ENCODE measurements at places on chromosomes 2 and 18.
A peak's percentile ranks its signal among the peaks of the same experiment; 100 is the strongest.

- no peak for DNase-seq
Measured at GRCh38 chr2:8693157-8693821, 11.4 kb downstream of the ID2 start.

GRCh38 chr2:176931588-176932563 lies 280.7 kb upstream of the HNRNPA3 start:
- no peak for DNase-seq

GRCh38 chr2:184877909-184878308 lies 279.6 kb downstream of the ZNF804A start:
- no peak for DNase-seq

DNA sequence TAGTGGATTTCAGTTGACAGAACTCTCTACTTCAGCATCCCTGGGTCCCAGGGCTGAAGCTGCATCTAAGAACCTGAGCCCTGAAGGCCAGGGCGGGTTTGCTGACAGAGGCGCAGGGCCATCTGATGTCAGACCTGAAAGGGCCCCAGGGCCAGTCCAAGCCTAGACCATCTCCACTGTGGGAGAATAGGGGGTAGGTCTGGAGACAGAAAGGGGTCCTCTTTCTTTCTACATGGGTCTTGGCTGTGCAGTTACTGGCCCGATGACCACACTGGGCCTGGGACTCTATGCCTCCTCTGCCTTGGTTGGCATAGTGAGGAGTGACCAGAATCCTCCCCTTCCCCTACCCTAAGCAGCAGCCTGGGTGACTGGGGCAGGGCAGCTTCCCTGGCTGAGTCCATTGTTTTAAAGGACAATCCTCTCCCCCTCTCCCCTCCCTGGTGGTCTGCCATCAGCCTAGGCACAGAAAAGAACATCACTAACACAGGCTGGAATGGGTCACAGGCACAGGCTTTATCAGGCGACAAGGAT lies 34.5 kb downstream of the HS1BP3 start:
- no peak for DNase-seq

DNA sequence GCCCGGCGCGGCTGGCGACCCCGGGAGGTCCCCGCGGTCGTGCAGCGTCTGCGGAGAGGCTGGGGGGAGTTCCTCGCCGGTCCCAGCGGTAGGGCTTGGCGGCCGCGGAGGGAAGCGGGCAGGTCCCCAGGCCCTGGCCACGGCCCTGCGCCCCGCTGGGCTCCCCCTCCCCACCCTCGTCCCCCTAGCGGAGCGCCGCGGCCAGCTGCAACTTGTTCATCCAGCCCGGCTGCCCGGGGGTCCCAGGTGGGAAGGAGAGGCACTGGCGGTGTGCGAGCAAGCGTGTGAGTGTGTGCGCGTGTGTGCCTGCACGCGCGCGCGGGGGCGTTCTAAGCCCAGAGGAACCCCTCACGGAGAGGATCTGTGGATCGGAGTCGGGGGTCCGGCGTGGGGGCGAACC lies 1.3 kb downstream of the PTPRM start:
- DNase-seq: no peak

- no peak for DNase-seq
Measured at GRCh38 chr2:7660816-7661215, 743.6 kb downstream of the RNF144A start.

GRCh38 chr2:239220981-239221396 lies 179.8 kb downstream of the HDAC4 start:
- no peak for DNase-seq

DNA sequence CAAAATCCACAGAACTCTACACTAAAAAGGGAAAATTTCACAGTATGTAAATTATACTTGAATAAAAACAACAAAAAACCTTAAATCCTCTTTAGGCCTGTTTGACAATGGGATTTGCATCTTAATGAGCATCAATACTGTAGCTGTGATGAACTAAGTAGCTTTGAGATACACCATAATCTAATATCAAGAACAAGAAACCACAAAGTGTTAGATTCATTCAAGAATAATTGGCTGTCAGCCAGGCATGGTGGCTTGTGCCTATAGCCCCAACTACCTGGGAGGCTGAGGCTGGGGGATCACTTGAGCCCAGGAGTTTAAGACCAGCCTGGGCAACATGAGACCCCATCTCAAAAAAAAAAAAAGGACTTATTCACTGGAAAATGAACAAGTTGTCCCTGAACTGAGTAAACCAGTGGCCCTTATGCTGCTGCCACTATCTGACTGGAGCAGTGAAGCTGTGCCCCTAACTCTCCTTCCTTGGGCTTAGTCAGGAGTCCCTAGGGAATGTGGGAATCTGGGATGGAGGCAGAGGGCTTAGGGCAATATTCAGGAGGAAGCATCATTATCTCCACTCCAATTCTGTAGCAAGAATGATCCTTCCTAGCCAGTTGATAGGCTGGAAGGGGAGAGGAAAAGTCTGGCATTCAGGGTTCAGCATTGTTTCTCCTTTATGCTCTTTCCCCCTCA lies 88.5 kb downstream of the PRKCE start:
- no peak for DNase-seq

DNA sequence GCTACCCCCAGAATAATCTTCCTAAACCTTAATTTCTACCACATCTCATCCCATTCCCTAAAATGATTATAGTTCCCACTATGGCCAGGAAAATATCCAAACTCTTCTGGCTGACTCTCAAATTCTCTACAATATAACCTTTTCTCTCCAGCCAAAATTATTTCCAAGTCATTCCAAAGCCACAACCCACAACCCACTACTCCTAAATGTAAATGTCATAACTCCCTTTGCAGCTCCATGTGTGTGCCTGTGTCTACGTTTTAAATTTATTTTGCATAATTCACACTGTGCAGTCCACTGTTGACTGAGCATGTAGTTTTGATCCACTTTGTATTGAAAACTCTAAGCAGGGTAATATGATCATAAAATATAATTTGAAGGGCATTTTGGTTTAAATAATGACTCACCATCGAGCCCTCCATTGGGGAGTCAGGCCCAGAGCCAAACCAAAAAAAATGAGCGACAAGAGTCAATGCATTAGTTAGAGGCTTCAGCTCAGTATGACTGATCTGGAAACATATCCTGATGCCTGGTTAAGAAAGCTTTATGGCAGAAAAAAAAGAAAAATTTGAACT lies 171.0 kb downstream of the AFF3 start:
- no peak for DNase-seq

DNA sequence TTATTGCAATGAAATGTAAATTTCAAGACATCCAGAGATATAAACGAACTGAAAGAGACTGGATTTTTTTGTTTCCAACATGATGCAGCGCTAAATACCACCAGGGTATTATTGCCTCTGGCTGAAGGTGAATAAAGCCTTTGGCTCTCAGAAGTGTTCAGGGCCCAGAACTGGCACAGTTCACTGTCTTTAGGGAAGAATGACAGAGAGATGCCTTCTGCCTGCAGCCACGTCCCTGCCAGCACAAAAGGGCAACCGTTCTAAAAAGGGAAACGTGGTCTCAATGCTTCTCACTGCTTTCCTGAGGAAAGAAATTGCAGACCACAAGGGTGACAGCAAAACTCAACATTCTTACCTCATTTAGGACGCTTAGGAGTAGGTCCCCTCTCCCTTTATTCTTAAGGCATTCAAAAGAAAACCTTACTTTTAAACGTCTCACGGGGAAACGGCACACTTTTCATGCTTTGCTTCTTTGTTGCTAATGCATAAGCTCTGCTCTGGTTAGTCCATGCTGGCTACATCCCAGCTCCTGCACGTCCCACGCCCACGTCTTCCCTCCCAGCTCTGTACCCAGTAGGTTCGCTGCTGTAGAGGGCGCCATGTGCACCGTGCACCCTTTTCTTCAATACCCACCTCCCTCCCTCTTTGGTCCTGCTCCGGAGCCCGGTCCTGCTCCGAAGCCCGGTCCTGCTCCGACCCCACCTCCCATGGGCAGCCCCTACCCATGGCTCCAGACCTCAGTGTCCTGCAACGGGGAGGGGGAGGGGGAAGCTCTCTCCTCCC lies 171.0 kb downstream of the HRH4 start:
- no peak for DNase-seq

- DNase-seq: no peak
Measured at GRCh38 chr2:237371856-237372255, 42.1 kb downstream of the COL6A3 start.

GRCh38 chr2:85589982-85590791 lies 5.4 kb upstream of the RNF181 start:
- no peak for DNase-seq

GRCh38 chr18:7740821-7741220 lies 173.7 kb downstream of the PTPRM start:
- DNase-seq: no peak

- DNase-seq: no peak
Measured at GRCh38 chr2:19209575-19210341, 148.7 kb downstream of the OSR1 start.

GRCh38 chr2:45728458-45728942 lies 77.0 kb downstream of the PRKCE start:
- no peak for DNase-seq

- DNase-seq: no peak
Measured at GRCh38 chr18:78151948-78152725, 827.5 kb upstream of the SALL3 start.

DNA sequence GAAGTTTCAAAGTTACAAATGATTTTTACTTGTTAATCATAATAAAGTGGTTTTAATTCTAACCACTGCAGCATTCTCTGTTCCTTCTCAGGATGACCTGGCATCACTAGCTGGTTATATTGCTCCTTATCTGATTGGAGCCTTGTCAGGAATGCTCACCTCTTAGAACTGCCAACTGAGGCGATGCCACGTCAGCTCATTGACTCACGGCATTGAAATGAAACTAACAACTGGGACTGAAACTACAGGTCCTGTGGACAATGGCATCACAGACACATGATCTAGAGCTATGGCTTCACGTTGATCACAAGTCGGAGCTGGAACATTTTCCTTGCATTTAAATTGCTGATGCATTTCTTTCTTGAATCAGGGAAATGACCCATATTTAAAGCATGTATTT lies 54.9 kb upstream of the MAP2 start:
- DNase-seq: peak; percentile 96

- no peak for DNase-seq
Measured at GRCh38 chr2:153819501-153819900, 52.2 kb upstream of the GALNT13 start.

DNA sequence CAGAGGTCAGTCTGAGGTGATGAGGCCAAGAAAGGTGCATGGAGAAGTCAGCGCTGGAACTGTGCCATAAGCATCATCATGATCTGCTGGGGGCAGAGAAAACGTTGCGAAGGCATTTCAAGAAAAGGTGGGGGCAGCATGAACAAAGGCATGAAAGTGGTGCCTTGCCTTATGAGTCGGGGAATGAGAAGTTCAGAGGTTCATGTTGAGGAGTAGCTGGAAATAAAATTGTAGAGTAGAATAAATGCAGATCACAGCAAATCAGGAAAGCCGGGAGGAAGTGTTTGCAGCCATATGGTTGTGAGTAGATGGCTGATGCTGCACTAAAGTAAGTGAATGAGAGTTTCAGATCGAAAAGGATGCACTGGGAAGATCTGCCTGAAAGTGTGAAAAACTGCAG lies 72.1 kb upstream of the ARL5A start:
- no peak for DNase-seq

DNA sequence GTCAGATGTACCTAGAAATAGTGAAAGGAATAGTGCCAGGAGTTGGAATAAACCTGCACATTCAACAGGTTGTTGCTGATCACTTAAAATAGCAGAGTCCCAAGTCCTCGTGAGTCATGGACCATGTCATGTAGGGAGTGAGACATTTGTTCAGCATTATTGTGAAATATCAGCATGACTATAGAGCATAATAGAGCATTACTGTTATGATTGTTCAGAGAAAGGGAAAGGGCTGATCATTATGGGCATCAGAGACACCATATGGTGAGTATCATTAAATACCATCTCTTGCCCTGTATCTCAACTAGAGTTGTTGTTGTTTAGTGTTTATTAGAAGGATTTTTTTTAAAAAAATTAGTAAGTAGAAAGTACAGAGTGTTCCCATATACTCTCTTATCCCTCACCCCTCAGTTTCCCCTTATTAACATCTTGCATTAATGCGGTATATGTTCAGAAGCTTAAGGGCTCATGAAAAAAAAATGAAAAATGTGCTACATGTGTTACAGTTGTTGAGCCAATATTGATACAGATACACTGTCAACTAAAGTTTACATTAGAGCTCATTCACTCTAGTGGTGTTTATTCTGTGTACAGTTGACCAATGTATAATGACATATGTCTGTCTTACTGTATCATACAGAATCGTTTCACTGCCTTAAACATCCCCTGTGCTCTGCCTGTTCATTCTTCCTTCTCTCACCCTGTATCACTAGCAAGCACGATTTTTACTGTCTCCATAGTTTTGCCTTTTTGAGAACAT lies 5.7 kb downstream of the ELAC1 start:
- peak; percentile 15 for DNase-seq

DNA sequence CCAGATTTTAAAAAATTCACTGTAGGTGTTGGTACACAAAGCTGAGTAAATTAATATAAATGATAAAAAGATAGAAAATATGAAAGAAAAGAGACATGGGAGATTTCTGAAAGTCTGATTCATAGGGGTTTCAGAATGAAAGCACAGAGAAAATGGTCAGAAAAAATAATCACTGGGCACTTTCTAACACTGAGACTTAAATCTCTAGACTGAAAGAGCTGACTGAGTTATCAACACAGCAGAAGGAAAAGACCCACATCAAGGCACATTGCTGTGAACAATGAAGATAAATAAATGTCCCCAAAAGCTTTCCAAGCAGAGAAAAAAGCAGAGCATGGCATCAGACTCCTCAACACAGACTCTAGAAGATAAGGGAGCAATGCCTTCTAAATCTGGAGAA lies 277.2 kb downstream of the BCL2 start:
- no peak for DNase-seq

- no peak for DNase-seq
Measured at GRCh38 chr2:100260712-100261620, 61.3 kb downstream of the LONRF2 start.

DNA sequence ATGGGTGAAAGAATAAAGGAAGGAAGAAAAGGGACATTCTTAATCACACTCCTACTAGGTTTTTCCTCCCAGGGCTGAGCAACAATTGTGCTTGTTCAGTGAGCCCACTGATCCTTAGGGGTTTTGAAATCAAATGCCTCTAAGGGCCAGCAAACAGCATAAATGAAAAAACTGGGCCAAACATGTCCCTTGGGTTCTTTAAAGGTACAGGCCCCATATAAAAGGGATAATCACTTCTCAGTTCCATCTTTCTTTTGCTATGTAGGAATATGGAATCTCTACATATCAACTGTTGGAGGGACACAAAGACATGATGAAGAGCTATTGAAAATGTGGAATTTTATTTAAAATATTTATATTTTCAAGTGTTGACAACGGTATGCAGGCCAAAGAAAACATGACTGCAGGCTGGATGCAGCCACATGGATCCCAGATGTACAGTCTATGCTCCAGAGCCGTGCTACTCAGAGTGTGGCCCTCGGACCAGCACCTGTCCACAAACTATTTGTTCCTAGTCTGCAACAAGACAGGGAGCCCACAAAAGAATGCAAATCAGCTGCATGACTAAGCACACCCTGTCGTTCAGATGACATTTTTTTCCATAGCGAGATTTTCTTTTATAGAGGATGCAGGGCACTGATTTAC lies 110.0 kb downstream of the CDH20 start:
- DNase-seq: no peak

- no peak for DNase-seq
Measured at GRCh38 chr2:16561676-16562075, 104.0 kb downstream of the CYRIA start.

All from keratinocyte (primary cell).